ENCODE measurements at places on chromosomes 12 and 14. TPM values are rescaled to one million over a fixed set of nuclear protein-coding genes. Genes with fewer than 3 reads are reported as not detected.

Gene SPIC
- not detected for total RNA-seq

Gene KIF5A
- total RNA-seq: 1.7 TPM

Gene DPY19L2
- 1.4 TPM for total RNA-seq

- H3K27ac ChIP-seq: peak overlapping the region; percentile 15
- H3K36me3 ChIP-seq: peaks cover 10% of the 10 kb centered on the region
- H3K27me3 ChIP-seq: no peaks in the 10 kb centered on the region
- no peak overlapping the region for H3K4me3 ChIP-seq
Measured at GRCh38 chr12:124551268-124552144, 15.9 kb downstream of the NCOR2 start.

- no peaks in the 10 kb centered on the region for H3K36me3 ChIP-seq
- no peaks in the 10 kb centered on the region for H3K27me3 ChIP-seq
- DNase-seq: no peak
- no peaks in the 10 kb centered on the region for H3K4me1 ChIP-seq
- H3K27ac ChIP-seq: no peak overlapping the region
- no peak overlapping the region for H3K4me3 ChIP-seq
Measured at GRCh38 chr14:104594310-104595046, 10.1 kb downstream of the TMEM179 start.

DNA sequence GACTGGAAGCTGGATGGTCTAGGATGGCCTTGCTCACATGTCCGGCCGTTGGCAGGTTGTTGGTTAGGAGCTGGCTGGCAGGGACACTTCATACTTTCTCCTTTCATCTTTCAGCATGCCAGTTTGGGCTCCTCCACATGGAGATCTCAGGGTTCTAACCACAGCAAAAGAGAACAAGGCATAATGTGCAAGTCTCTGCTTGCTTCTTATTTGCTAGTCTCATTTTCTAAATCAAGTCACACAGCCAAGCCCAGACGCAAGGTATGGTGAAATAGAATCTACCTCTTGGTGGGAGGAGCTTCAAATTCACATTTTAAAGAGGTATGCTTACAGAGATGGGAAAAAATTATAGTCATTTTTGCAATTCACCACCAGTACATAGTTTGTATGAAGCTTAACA lies 69.1 kb upstream of the NAP1L1 start:
- H3K27ac ChIP-seq: no peak overlapping the region
- no peaks in the 10 kb centered on the region for H3K36me3 ChIP-seq
- no peak for DNase-seq
- no peak overlapping the region for H3K4me3 ChIP-seq

- H3K36me3 ChIP-seq: no peaks in the 10 kb centered on the region
- no peaks in the 10 kb centered on the region for H3K27me3 ChIP-seq
- DNase-seq: no peak
Measured at GRCh38 chr14:38329246-38329645, 73.4 kb upstream of the CLEC14A start.

Measured in naive thymus-derived CD4-positive, alpha-beta T cell (primary cell).